Effector CD8-positive, alpha-beta T cell (primary cell): ENCODE measurements at places on chromosomes 11 and 22.

GRCh38 chr11:46537121-46537520 lies 56.7 kb downstream of the AMBRA1 start:
- no peak for DNase-seq

DNA sequence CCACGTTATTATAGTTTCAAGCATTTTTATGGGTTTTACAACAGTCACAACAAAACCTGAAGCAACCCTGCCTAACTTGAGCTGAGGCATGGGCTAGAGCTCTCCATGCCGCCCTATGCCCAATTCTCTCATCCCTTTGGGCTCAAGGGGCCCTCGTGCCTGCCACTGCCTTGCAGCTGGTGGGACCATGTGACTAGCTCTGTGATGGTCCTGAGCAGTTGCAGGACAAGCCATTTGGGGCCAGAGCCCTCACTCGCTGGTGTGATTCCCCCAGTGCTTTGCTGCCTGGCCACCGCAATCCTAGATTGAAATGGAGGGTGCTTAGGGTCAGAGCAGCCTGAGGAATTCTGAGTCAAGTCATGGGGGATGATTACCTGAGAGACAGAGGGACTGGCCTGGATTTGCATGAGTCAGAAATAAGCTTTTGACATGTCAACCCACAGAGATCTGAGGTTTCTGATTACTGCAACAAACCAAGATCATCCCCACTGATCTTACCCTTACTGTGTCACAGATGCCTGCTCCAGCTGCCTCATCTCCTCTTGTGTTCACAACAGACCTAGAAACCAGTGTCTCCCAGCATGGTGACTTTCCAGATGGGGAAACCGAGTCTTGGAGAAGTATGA lies 323.7 kb downstream of the BRD1 start:
- no peak for DNase-seq

GRCh38 chr11:5252192-5252918 lies 2.2 kb downstream of the HBG2 start:
- no peak for DNase-seq

DNA sequence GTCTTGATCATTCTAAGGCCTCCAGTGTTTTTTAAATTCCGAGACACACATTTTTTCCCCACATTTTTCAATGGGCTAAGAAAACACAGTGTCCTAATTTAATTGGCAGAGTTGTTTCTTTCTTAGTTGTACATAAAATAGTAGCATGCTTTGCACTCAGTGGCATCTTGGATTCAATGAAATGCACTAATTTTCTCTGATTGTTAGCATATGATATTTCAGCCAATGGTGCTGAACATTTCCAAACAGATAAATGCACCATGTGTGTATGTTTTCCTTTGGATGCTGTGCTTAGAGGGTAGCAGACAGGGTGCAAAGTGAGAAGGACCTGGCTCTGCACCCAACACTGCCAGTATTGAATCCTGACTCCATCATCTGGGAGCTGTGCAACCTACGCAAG lies 103.5 kb downstream of the LDLRAD3 start:
- DNase-seq, result no peak

GRCh38 chr11:126834149-126834548 lies 166.4 kb downstream of the KIRREL3 start:
- no peak for DNase-seq
